ENCODE measurements at places on chromosomes 13 and 19.

DNA sequence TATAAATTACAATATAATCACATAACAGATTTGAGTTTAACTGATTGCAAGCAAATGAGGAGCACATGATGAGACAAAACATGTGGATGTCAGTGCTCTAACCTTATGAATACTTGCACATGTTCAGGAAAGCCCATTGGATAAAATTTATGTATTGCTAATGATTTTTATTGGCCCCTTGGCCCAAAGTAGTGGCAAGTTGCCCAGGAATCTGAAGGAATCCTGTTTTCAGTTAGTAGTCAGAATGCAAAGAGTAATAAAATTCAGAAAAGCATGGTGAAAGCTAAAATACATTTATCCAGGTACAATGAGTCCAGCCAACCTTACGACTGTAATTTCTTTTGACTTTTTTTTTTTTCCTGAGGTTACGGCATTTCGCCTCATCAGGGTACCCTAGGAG lies 1539.4 kb downstream of the EFNB2 start:
- DNase-seq: no peak

- no peak for DNase-seq
Observed at GRCh38 chr13:94661406-94661805, 50.9 kb downstream of the SOX21 start.

DNA sequence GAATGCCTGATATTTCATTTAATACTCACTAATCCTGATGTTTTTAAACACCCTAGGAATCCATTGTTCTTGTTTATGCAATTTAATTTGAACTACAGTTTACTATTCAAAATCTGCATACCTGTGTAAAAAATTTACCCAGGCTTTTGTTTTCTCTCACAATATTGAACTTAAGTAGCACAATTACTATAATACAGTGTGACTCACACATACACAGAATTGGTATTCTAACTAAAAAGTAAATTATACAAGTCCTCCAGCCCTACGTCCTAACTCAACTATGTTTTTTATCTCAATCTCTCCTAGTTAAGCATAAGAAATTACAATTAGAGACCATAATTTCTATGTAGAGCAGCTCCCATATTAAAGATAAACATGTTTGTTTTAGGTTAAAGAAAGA lies 41.8 kb downstream of the MYCBP2 start:
- no peak for DNase-seq

DNA sequence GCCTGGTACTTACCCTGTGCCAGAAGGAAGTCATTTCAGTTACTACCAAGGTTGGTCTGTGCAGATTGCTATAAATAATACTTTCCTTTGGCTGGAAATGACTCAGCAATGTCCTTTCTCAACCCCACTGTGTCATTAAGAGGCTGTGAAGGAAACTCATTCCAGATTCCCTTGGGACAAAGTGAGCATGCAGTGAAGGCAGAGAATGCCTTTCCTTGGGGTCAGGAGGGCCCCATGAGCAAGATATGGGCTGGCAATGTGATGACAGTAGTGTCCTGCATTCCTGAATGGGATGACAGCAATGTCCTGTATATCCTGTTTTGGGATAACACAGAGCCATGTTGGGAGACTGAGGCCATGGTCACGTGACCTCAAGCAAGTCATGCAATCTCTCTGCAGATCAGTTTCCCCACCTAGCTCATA lies 213.1 kb upstream of the TMTC4 start:
- no peak for DNase-seq

- DNase-seq: no peak
Observed at GRCh38 chr13:95605448-95606125, 38.9 kb downstream of the DZIP1 start.

GRCh38 chr13:105804561-105805190 lies 730.8 kb downstream of the EFNB2 start:
- DNase-seq: no peak

- DNase-seq: no peak
Observed at GRCh38 chr13:107185889-107186288, 618.0 kb upstream of the ARGLU1 start.

- no peak for DNase-seq
Observed at GRCh38 chr19:55368701-55369563, 1.3 kb downstream of the IL11 start.

GRCh38 chr13:18236528-18236815 lies 945.2 kb downstream of the TUBA3C start:
- no peak for DNase-seq

DNA sequence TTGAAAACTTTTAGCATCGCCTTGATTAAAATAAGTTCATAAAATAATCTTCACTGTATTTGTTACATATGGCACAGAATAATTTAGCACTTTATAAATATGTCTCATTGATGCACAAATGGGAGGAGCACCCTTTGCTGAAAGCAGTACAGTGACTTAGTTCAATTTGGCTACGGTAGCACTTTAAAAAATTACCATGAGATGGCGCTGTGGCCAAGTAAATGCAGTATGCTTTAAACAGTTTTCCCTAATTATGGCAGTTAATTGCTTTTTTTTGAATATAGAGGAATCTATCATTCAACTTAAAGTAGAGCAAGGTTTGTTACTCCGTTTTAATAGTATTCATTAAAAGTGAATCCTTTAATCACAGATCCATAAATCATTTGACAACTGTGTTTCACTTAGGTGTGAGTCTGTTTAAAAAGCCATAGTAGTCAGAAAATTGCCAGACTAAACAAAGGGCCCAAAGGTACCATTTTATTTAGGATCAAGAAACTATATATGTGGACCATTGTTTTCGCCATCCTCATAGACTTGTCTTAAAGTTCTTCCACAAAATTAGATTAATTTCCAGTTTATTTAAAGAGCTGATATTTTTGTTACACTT lies 34.7 kb upstream of the ESD start:
- no peak for DNase-seq

DNA sequence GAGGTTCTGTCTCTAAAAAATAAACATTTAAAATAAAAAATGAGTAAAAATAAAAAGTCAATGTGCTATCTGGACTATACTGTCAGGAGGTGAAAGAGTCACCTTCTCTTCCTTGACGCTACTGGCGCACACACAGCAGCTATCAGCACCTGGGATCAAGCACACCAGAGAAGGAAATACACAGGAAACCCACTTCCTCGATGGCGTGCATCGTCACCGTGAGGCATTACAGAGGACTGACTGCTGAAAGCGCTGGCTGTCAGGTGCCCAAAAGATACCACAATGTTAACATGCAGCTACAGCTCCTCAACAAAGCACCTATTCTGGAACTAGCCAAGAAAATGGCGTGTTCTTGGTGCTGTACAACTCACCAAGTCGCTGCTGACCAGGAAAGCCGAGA lies 6.1 kb downstream of the SLC35E1 start:
- peak; percentile 61 for DNase-seq

GRCh38 chr19:31986951-31987350 lies 358.5 kb upstream of the ZNF507 start:
- DNase-seq: no peak

DNA sequence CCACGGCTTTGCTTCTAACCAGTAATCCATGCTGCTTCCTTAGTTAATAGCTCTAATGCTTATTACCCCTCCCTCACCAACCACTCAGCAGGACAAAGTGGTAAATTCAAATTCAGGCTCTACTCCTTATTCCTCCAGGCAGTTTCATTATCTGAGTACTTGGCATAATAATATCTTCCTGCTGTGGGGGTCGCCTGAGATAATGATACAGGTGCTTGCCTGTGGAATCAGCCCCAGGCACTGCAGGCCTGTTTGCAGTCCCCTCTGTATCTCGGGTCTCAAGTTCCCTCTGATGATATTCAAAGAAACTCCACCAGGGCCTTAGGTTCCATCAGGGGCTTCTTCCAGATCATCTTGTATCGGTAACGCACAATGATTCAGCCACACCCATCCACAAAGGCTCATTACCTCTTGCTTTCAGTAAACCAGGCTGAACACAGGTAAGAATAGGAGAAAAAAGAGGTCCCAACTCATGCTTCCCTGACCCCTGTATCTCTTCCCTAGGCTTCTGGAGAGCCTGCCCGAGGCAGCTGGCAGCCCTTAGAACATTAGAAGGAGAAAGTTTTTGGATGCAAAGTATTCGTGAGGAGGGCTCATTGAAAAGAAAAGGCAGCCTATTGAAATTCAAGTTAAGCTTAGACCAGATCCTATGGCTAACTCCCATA lies 14.3 kb upstream of the FOXO1 start:
- DNase-seq: no peak

DNA sequence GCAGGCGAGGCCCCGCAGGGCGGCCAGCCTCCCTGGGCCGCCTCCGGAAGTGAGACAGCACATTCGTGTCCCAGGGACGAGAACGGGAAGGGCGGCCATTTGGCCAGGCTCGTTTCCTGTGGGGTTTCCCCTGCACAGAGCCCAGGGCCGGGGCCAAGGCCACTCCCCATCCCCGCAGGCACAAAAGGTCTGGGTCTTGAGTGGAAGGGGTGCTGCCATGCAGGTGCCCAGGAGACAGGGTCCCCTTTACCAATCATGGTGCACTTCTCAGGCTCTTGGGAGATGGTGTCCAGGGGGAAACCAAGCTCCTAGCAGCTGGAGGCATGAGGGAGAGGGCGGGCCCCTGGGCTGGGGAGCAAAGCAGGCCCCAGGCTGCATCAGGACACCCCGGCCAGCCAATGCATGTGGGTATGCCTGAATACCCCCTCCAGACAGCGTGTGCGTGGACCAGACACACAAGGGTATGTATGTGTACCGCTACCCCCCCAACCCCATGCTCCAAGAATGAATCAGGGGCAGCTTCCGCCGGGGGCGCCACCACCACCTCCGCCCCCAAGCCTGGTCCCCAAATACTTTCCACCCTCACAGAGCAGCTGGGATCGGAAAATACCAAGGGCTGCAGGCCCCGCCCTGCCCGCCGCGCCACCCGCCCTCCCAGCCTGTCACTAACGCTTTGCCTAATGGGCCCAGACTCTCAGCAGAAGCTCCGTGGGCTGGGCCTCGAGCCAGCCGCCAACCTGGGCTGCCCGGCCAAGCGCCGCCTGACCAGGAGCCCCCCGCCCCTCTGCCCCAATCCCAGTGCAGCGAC lies 37.6 kb upstream of the NANOS3 start:
- DNase-seq: peak; percentile 70

GRCh38 chr19:398719-399118 lies 10.2 kb downstream of the C2CD4C start:
- no peak for DNase-seq

DNA sequence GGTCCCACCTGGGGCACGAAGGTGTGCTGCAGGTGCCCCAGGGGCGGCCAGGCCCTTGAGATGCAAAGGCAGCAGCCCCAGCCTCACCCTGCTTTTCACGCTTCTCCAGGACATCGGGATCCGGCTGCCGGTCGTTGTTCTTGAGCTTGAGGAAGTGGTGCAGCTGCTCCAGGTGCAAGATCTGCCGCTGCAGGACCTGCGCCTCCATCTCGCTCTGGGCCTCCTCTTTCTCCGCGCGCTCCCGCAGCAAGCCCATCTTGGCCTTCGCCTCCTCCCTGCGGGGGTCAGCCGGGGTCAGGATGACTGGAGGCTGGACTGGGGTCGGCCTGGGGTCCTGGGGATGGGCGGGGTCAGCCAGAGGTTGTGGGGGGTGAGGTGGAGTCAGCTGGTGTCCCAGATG lies 21.5 kb upstream of the EMP3 start:
- no peak for DNase-seq

- DNase-seq: no peak
Observed at GRCh38 chr13:34637138-34637537, 304.9 kb upstream of the NBEA start.

DNA sequence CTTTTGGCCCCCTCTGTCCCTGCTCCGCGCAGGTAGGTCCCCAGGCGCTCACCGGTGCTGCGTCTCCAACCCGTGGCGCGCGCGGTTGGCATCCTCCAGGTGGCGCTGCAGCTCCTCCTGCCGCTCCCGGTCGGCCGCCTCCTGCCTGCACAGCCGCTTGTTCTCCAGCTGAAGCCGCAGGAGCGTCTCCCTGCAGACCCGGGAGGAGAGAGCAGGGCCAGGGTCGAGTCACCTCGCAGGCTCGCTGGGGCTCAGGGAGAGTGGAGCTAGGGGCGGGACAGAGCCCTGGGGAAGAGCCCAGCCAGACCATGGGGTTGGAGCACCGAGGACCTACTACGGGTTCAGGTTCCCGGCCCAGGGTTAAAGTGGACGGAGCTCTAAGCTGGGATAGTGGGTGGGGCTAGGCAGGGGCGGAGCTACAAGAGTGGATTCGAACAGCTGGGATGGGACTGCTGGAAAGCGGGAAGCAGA lies 9.3 kb downstream of the HOOK2 start:
- DNase-seq: peak; percentile 57

DNA sequence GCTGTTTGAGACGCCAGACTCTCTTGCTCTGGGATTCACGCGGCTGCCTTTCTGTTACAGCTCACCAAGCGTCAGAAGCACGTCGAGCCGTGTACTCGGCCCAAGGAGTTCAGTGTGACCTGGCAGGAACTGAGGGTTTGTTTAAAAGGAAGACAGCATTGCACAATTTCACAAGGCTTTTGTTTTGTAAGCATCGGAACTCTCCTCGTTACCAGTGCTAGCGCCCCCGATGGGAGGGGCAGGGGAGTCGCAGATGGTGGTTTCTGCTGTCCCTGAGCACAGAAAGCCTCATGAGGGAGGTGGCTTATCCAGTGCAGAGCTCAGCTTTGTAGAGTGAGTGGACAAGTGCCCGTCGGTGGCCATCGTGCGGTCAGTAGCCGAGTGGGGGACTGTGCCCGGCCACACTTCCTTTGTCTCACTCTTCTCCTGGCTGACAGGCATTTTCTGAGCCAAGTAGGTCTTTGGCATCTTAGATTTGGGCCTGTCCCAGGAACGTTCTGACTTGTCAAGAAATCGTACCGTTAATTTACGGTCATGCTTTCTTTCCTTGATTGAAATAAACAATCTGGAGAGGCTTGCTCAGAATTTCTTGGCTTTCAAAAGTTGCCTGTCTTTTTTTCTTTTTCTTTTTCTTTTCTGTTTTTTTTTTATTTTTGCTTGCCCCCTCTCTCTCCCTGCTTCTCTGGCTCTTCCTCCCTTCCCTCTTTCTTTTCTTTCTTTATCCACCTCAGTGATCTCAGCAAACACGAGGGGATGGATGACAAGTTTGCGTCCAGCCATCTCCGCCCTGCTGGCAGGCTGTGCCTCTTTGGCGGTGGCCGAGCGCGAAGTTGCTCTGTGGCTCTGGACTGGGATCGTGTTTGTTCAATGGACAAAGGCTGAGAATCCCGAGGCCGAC lies 7.7 kb downstream of the KDM4B start:
- DNase-seq: no peak

DNA sequence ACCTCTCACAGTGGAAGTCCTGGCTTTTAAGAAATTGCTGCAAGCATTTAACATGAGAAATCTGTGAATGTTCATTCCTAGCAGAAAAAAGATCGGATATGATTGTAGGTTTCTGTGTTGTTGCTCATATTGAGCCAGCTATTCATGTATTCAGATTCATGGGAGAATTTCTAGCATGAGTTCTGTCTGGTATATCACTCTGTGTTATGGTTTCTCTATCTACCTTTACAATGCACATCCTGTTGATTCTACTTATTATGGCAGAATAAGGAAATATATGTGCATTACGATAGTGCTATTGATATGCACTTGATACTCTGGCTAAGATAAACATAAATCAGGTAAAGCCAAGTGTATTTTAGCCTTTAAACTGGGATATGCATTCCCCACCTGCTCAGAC lies 138.2 kb downstream of the KCNRG start:
- no peak for DNase-seq

GRCh38 chr19:51427201-51427600 lies 9.8 kb upstream of the SIGLEC10 start:
- no peak for DNase-seq

Data from activated CD8-positive, alpha-beta memory T cell treated with anti-CD3 and anti-CD28 coated beads for 1 hour (primary cell).